ENCODE measurements at places on chromosomes 1 and 21.

DNA sequence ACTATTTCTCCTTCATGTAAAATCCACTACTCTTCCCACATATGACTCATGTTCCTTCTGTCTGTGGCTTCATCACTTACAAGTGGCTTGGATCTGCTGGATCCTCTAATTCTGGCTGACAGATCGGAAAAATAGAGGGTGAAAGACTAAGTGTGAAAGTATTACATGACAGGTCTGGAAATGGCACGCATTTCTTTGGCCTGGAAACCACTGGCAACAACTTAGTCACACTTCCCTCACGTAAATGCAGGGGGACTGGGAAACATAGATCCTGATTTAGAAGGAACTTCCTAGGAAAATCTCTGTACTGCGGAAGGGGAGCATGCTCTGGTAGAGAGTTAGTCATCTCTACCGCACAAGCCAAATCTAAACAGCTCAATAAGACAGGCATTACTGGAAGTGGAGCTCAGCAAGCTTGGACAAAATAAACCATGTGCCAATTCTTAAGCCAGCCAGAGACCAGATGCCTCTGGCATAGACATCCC, 305.4 kb upstream of the PTBP2 start:
- no peak for DNase-seq

DNA sequence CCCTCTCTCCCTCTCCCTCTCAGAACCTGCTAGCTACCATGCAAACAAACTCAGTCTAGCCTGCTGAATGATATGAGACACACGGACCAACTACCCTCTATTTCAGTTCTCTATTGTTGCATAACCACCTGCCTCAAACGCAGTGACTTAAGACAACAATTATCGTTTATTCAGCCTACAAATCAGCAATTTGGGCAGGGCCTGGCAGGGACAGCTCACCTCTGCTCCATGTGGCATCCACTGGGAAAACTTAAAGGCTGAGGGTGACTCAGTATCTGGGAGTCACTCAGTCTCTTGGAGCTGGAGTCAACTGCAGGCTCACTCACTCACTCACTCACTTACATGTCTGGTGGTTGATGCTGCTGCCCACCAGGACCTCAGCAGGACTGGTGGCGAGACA, 121.3 kb downstream of the SEC16B start:
- DNase-seq = no peak

- DNase-seq = no peak
These were observed 9.4 kb upstream of the CTBS start for GRCh38 chr1:84583648-84584047.

DNA sequence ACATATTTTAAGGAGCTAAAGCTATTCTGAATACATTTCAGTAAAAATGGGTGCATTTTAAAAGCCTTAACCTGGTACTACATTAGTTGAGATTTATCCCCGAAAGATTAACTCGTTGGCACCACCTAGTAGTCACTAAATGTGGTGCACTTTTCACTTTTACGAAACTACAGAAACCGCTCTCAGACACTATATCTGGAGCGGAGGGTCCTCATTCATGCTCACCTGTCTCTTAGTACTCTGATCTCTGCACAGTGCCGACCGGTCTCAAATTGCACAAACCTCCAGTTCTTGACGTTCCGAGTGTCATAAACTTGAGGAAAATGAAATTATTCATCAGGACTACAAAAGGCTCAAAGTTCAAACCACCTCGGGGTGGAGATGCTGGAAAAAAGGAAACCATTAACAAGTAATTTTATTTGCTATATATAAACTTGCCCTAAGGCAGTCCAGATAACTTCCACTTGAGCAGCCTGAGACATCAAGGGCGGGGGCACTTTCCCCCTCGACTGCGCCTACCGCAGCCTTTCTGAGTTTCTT, 722 bp downstream of the LZIC start:
- DNase-seq = no peak

DNA sequence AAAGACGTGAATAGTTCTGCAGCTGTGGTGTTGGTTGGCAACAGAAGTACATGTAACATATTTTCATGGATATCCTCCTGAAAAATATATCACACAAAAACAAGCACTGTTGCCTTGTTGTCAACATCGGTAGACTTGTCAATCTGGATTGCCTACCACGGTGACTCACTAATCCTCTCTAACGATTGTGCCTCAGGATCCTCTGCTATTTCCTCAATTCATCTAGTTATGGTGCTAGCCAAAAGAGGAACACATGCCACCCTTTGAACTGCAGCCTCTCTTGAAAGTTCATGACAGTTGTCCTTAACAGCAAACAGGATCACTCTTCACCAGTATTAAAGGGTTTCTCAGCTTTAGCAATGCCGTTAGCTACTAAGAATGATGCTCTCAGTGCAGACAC, 25.7 kb downstream of the RASAL2 start:
- DNase-seq = no peak

GRCh38 chr1:9086796-9087195, 17.4 kb upstream of the SLC2A5 start:
- no peak for DNase-seq

DNA sequence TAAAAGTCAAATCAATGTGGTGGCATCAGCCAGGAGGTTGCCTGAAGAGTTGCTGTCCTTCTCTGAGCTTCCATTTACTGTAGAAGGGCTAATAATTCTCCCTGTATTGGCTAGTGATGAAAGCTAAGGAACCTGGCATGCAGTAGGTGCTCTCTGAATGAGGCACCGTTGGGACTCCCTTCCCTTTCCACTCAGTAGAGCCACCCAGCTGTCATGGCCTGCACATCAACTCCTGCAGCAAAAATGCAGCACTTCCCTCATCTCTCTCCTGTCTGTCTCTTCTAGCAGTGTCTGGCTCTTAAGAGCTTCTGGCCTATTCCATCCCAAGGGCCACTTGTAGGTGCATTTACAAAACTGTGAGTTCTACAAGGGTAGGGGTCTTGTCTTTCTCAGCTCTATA, 369.0 kb downstream of the MATN1 start:
- DNase-seq = no peak

DNA sequence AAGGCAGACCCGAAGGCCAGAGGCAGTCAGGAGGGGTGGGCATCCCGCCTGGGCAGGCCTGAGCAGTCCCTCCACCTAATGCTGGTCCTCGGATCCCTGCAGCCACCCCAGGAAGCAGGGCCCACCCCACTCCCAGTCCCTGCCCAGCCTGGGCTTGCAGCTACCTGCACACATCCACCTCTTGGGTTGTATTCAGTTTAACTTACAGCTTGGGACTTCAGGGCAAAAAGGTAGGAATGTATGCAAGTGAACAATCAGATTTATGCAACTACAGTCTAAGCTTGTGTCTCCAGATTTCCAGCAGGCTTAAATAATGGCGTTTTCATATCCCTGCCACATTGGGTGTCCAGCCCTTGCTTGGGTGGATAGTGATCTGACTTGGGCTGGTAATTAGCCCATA, 17.4 kb downstream of the LDLRAP1 start:
- DNase-seq = no peak

GRCh38 chr1:94832931-94833585, 12.9 kb downstream of the SLC44A3 start:
- DNase-seq = no peak

GRCh38 chr1:27563591-27564471, 40.1 kb downstream of the AHDC1 start:
- DNase-seq = no peak

DNA sequence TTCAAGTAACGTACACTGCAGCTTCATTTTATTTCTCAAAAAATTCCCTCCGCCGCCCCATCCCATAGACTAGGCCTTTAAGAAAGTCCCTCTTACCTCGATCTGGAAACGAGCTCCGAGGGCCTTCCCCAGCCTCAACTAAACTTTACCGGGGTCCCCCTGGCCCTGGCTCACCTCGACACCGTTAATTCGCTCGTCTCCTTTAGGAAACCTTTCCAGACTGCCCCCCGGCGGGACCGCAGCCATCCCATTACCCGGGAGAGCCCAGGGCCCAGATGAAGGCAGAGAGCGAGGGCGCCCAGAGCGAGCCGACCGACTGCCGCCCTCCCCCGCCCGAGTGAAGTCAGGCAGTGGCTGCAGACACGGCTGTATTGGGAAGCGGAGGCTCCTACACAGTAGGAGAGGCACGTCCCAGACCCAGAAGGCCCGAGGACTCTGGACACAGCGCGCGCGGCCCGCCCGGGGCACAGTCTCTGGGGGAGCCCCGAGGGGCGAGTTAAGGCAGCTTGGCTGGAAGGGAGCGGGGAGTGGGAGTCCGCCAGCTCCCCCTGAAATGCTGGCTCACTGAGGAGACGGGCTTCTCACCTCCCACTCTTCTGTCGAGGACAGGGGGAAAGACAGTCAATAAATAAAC, 14.6 kb downstream of the SEMA6C start:
- DNase-seq = no peak

- no peak for DNase-seq
These were observed at the start of gene ADGRL4 for GRCh38 chr1:79006564-79006963. Gene ADGRL4 (minus strand): TSS chr1:79006730. CDS start chr1:79006654, 76 bp downstream.

DNA sequence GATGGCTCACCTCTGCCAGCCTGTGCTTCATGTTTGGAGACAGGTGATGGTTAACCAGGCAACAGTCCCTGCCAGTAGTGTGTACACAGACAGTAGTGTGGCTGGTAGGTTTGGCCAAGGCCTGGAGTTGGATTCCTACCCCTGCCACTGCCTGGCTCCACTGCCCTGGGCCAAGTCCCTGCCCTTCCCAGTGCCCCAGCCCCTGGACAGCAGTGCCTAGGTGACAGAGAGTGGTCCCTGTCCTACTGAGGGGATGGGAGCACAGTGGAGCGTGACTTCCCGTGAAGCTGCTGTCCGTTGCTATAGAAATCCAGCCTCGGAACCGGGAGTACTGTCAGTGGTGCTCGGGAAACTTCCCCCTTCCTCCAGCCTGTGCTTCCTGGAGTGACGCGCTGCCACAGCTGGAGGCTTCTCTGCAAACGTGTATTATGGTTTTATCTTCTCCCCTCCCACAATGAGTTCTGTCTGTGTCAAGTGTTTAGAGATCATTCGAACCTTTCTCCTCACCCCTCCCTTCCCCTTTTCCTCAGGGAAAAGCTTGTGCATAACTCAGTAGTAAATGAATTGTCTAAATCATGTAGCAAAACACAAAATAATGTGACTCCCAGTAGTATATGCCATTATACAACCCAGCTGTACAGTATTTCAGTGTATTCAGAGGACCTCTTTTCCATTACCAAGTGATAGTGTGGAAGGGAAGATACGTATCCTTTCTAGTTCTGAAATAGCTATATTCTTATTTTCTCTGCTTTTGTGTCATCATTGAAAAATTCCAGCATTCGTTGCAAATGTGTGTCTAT, 73.4 kb downstream of the GALNT2 start:
- DNase-seq = no peak

All from activated T-helper 1 cell treated with anti-CD3 and anti-CD28 coated beads, Interleukin-2, amount 50 U/mL, for 16 hours (primary cell).